GM03348 (cell line): ENCODE measurements at places on chromosomes 1 and 21.

- peak; percentile 58 for DNase-seq
Measured at GRCh38 chr1:171127501-171127900, 36.8 kb downstream of the FMO3 start.

DNA sequence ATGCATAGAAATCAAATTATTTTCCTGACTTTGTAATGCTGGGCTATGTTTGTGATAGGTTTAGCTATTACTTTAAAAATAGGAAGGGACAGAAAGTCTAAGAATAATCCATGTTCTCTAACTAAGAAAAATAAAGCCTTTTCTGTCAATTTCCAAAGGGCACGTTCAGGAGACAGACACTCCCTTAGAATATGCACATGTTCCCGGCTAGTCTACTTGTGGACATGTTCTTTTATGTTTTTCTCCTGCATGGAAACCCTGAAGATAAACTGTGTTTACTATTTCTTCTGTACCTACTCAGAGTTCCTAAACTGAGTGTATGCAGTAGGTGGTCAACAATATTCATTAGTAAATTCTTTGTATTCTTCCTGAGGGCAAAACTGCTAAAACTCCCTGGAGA, 12.5 kb downstream of the PSMB4 start:
- no peak for DNase-seq

- no peak for DNase-seq
Measured at GRCh38 chr1:113353580-113353979, 36.7 kb upstream of the MAGI3 start.

DNA sequence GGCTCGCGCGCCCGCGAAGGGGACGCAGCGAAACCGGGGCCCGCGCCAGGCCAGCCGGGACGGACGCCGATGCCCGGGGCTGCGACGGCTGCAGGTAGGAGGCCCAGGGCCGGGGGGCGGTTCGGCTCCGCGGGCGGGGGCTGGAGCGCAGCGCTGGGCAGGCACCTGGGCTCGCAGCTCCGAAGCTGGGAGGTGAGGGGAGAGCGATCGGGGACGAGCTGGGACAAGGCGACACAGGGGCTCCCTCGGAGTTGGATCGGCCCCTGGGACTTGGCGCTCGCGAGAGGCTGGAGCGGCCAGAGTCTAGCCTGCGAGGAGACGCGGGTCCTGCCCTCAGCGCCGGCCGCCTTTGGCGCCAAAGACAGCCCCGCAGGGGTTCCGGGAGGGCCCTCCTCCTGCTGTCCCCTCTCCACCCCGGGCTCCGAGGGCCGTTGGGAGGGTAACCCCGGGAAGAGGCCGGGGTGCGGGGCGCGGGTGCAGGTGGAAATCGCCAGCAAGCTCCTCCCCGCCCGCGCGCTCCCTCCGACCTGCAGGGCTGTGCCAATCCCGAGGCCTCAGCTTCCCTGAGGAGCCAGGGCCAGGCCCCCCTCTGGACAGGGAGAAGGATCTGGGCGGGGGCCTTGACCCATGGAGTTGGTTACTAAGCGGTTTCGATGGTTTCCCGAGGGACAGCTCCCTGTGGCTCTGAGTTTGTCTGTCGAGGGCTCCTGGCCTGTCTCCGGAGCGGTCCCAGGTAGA, 401 bp downstream of the TP73 start:
- no peak for DNase-seq

DNA sequence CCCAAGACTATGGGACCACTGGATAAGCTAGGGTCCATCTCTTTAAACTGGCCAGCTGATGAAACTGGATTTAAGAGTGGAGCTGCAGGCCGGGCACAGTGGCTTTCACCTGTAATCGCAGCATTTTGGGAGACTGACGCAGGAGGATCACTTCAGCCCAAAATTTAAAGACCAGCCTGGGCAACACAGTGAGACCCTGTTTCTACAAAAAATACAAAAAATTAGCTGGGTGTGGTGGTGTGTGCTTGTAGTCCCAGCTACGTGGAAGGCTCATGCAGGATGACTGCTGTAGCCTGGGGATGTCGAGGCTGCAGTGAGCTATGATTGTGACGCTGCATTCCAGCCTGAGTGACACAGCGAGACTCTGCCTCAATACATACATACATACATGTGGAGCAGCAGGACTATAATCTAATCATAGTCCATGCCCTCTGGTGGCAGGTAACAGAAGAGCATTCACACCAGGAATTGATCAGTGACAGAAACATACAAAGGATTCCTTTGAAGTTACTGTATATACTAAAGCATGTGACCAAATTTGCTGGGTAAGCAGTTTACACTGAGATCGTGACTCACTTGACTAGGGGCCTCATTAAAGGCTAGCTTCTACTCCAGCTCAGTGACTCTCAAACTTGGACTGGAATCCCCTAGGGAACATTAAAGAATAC, 101.5 kb upstream of the SLFNL1 start:
- peak; percentile 63 for DNase-seq

DNA sequence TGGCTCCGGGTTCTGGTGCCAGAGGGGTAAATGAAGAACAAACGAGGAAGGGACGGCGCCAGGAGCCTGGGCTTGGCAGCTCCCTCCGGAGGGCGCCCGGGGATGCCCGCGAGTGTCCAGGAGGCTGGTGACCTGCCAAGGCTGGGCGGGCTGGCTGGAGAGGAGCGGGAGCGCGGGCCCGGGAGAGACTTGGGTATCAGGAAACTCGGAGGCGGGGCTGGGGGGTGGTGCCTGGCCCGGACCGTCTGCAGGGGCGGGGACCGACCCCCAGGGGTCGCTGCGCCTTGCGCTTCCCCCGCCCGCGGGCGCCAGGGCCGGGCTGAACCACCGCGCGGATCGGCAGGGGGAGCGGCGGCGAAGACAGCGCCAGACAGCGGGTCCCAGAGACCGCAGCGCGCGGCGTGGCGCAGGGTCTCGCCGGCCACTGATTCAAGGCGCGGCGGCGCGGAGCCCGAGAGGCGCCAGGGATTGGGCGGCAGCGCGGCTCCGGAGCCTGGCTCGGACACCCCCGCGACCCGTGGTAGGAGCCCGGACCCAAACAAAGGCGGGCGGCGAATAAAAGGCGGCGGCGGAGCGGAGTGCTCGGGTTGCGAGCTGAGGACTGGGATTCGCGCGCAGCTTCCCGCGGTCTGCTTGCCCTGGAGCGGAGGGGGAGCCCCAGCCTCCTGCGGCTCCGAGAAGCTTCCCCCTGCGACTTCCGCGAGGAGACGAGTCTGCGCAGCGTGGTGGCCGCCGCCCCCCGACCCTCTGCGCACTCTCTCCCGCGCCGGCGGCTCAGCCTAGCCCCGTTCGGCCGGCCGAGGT, at the start of gene DISP3:
DISP3 (plus strand) TSS at position 585 of the 804 bp plus-strand sequence. CDS start 21,838 bp downstream, outside the sequence.
- DNase-seq: peak; percentile 93

GRCh38 chr21:45364468-45365185, 40.3 kb upstream of the COL18A1 start:
- peak; percentile 73 for DNase-seq

- no peak for DNase-seq
Measured at GRCh38 chr1:54781023-54781723, 16.9 kb upstream of the PARS2 start.
